ENCODE measurements at places on chromosomes 11 and 22. TPM values are rescaled to one million over a fixed set of nuclear protein-coding genes. Genes with fewer than 3 reads are reported as not detected.

DNA sequence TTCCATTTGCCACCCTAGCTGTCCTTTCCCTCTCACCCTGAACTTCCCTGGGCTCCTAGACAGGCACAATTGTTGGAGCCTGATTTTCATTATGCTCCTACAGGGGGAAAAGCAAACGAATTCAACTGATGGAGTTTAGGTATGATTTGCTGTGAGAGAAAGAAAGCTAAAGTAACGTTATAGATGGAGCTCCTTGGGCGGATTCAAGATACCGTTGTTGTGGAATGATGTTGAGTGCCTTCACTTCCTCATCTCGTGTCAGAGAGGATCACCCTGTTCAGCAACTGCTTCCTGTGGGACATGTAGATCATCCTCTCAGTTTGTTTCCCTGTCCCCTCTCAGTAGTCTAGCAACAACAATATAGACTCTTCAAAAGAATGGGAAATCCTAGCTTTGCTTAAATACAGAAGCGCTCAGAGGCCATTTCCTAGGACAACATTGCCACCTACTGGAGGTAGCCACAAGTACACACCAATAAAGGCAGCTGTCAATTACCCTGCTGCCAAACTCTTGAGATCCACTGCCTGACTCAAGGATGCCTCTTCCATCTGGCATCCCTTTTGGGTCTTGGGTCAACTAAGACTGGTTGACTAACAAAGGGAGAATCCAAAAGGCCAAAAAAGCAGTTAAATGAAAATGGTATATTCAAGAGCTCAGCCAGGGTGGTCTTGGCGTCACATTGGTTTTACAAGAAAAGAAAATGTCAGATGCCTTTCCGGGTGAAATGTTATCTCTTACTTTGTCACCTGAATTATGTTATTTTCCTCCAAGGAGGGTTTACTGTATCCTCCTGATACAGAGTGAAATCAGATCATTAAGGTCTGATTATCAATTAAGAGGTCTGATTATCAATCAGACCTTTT lies 13.5 kb upstream of the DTX4 start:
- no peak overlapping the region for H3K4me3 ChIP-seq
- peak; percentile 61 for DNase-seq
- peaks cover 4% of the 10 kb centered on the region for H3K27me3 ChIP-seq
- H3K27ac ChIP-seq, result peak overlapping the region; percentile 93
- H3K36me3 ChIP-seq, result no peaks in the 10 kb centered on the region
- peaks cover 8% of the 10 kb centered on the region for H3K4me1 ChIP-seq

GRCh38 chr11:9982127-9982795 lies 311.8 kb downstream of the SBF2 start:
- H3K27me3 ChIP-seq, result peaks cover 2% of the 10 kb centered on the region
- peak overlapping the region; percentile 55 for H3K27ac ChIP-seq
- no peak for DNase-seq
- H3K4me3 ChIP-seq, result no peak overlapping the region
- peaks cover 12% of the 10 kb centered on the region for H3K36me3 ChIP-seq
- H3K4me1 ChIP-seq, result peaks cover 7% of the 10 kb centered on the region

UPK3A gene
- not detected for total RNA-seq

C11orf91 gene
- total RNA-seq, result not detected

LRP5 gene
- total RNA-seq, result 72.3 TPM

- DNase-seq, result peak; percentile 37
- H3K27me3 ChIP-seq, result peaks cover 6% of the 10 kb centered on the region
- no peak overlapping the region for H3K4me3 ChIP-seq
- H3K4me1 ChIP-seq, result peaks cover 8% of the 10 kb centered on the region
These were observed 8.7 kb downstream of the CSF2RB start for GRCh38 chr22:36922105-36922608.

OR6T1 gene
- total RNA-seq, result not detected

LRRC56 gene
- 2.6 TPM for total RNA-seq

HBE1 gene
- not detected for total RNA-seq

FGF19 gene
- total RNA-seq, result not detected

DNA sequence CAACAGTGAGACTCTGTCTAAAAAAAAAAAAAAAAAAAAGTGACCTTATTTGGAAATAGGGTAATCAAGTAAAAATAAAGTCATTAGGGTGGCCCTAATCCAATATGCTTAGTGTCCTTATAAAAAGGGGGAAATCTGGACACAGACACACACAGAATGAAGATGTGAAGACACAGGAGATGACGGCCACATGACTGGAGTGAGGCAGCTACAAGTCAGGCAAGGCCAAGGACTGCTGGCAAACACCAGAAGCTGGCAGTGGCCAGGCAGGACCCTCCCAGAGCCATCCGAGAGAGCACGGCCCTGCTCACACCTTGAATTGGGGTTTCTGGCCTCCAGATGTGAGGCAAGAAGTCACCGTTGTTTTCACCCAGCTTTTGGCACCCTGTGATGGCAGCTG lies 28.6 kb downstream of the LRFN4 start:
- H3K36me3 ChIP-seq, result no peaks in the 10 kb centered on the region
- peaks cover 7% of the 10 kb centered on the region for H3K4me1 ChIP-seq
- peak overlapping the region; percentile 48 for H3K27ac ChIP-seq
- H3K4me3 ChIP-seq, result no peak overlapping the region
- no peak for DNase-seq

SLC5A1 gene
- total RNA-seq, result 0.26 TPM

GRCh38 chr11:47306484-47306844 lies 36.5 kb downstream of the MADD start:
- peaks cover 36% of the 10 kb centered on the region for H3K36me3 ChIP-seq
- DNase-seq, result no peak
- H3K27ac ChIP-seq, result no peak overlapping the region
- H3K27me3 ChIP-seq, result peaks cover 2% of the 10 kb centered on the region
- no peak overlapping the region for H3K4me3 ChIP-seq
- peaks cover 3% of the 10 kb centered on the region for H3K4me1 ChIP-seq

PRRG4 gene
- total RNA-seq, result not detected

DNA sequence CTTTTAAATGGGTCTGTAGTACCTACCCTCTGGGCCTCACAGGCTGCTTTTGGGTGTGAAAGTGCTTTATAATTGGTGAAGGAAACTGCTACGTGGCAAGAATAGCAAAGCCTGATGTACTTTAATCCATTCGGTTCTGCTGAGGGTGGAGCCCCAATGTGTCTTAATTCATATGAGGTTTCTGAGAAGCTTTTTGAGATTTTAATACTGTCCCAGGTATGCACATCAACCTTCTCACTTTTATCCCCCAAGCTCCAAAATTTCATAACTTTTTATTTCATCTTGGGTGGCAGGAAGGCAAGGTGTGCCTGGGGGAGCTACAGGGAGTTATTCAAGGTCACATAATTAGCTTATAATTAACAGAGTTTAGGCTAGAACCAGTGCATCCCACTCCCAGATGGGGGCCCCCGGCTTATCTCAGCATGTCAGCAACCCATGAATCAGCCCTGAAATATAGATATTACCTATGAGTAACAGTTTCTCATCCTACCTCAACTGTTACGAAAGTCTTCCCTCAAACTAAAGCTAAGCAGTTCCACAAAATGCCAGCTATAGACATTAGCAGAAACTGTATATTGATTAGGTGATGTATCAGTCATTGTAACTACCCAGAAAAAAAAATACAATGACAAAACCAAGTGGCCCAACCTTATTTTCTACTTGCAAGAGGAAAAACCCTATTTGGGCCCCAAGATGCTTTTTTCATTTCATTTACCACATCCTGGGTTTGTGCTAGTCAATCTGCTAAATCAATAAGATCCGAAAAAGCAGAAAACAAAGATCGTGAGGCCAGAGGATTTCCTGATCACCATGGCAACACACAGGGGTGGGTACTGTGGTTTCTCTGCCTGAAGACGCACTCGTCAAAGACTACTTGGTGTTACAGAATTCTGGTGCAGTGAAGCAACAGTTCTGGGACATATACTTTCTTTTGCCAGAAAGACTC lies 26.7 kb downstream of the CD44 start:
- peak; percentile 46 for DNase-seq
- peak overlapping the region; percentile 92 for H3K27ac ChIP-seq
- peaks cover 4% of the 10 kb centered on the region for H3K36me3 ChIP-seq
- H3K4me1 ChIP-seq, result peaks cover 44% of the 10 kb centered on the region

- no peak overlapping the region for H3K4me3 ChIP-seq
- DNase-seq, result peak; percentile 6
- H3K36me3 ChIP-seq, result no peaks in the 10 kb centered on the region
- peaks cover 8% of the 10 kb centered on the region for H3K4me1 ChIP-seq
- no peaks in the 10 kb centered on the region for H3K27me3 ChIP-seq
- peak overlapping the region; percentile 86 for H3K27ac ChIP-seq
These were observed 49.3 kb upstream of the CLPB start for GRCh38 chr11:72483412-72484186.

DNA sequence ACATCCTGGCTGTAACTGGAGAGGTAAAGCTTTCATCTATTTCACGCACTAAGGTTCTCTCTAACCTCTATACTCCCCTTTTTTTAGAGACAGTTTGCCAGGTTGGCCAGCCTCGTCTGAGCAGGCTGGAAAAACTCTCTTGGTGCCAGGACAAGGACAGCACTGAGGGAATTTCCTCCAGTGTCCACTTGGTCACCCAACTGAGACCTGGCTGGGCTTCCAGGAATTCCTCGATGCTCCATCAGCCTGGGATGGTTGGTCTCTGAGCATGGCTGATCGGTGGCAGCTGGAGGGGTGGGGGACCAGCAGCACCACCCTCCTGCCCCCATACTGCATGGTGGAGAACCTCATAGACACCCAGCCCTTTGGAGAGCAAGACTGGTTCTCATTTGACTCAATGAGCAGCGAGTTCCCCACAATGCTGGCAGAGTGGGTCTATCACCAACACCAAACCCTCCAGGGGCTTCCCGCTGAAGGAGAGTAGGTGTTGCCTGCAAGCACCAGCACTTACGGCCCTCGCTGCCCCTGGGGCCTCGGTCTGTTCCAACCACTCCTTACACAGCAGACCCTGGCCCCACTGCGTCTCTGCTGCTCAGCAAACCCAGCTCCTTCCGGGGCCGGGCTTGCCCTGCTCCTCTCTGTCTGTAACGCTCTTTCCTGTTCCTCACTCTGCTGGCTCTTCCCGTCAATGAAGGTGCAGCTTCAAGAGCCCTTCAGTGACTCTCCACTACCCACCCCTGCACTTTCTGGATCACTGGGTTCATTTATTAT lies 122.2 kb downstream of the ST3GAL4 start:
- H3K36me3 ChIP-seq, result no peaks in the 10 kb centered on the region
- peaks cover 6% of the 10 kb centered on the region for H3K4me1 ChIP-seq
- peaks cover 8% of the 10 kb centered on the region for H3K27me3 ChIP-seq
- DNase-seq, result no peak

OR51E2 gene
- not detected for total RNA-seq

BANF1 gene
- 163 TPM for total RNA-seq

DNA sequence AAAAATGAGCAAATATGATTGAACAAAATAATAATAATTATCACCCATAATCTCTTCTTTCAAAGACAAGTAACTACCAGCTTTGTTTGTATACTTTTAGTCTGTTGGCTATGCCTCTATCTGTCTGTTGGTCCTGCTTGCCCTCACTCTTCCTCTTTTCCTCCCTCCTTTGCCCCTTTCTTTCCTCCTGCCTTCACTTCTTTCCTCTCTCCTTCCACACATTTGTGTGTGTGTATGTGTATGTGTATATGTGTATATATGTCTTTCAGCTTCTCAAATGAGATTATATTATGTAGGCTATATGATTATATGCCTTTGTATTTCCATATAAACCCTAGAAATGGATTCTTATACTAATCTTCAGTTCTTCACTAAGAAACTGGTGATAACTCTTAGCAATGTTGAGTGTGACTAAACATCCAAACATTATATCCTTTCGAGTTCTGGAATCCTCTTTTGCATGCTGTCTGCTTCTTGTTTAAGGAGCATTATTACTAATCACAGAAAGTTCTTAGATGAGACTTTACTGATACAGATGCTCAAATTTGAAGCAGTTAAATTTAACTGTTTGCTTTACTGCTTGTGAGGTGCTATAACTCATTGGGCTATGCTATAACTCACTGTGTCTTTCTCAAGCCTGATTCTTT lies 219.1 kb downstream of the TMEM135 start:
- no peak overlapping the region for H3K4me3 ChIP-seq
- no peak for DNase-seq
- H3K27ac ChIP-seq, result peak overlapping the region; percentile 53
- peaks cover 1% of the 10 kb centered on the region for H3K27me3 ChIP-seq
- H3K36me3 ChIP-seq, result no peaks in the 10 kb centered on the region
- H3K4me1 ChIP-seq, result peaks cover 55% of the 10 kb centered on the region

GRCh38 chr11:120336641-120337354 lies 585 bp downstream of the ARHGEF12 start:
- peak; percentile 56 for DNase-seq
- peaks cover 6% of the 10 kb centered on the region for H3K27me3 ChIP-seq
- peaks cover 11% of the 10 kb centered on the region for H3K36me3 ChIP-seq
- peak overlapping the region; percentile 100 for H3K4me3 ChIP-seq

F2 gene
- total RNA-seq, result 4.4 TPM

DNA sequence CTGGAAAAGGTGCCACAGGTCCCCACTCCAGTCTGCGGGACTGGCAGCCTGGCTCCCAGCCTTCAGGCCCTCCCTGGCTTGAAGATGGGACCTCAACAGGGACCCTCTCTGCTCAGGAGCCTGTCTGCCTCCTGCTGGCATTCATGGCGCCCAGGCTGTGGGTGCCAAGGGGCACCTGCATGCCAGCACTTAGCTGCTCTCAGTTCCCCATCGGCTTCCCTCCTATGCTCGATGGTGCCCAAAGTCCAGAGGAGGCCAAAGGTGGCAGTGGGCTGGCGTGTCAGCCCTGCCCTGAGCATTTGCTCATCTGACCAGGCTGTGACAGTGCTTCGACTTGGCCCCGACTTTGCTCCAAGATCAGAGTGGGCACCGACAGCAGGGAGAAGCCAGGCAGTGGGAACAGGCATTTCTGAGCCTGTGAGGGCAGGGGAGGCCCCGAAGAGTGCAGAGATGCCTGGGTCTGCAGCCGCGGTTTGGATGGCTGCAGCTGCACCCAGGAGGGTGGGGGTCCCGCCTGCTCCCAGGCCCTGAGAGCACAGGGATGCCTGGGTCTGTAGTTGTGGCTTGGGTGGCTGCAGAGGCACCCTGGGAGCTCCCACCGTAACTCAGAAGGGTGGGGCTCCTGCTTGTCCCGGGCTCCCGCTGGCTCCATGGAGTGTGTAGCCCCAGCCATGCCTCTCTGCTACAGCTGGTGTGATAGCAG lies 463.6 kb downstream of the TBC1D22A start:
- no peak overlapping the region for H3K27ac ChIP-seq
- no peak for DNase-seq
- H3K4me3 ChIP-seq, result no peak overlapping the region
- peaks cover 4% of the 10 kb centered on the region for H3K36me3 ChIP-seq
- H3K4me1 ChIP-seq, result no peaks in the 10 kb centered on the region

DNA sequence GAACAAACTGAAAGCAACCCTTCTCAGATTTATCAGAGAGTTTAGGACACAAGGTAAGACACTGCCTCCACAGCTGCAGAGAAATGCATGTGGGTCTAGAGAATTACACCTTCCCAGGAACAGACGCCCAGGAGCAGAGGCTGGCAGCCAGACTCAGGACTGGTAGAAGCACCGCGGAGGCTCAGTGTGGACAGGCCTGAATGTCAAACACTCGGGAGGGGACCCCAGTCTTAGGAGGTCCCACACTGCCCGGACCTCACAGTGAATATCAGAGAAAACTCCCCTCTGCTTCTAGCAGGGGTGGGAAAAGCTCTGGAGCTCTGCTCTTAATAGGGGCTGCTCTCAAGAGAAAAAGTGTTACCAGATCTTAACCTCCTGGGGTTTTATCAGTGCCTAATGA lies 952.7 kb downstream of the BRD1 start:
- no peak for DNase-seq
- H3K4me1 ChIP-seq, result no peaks in the 10 kb centered on the region
- no peak overlapping the region for H3K27ac ChIP-seq
- H3K27me3 ChIP-seq, result peaks cover 2% of the 10 kb centered on the region

ART1 gene
- total RNA-seq, result not detected

- peaks cover 2% of the 10 kb centered on the region for H3K27me3 ChIP-seq
- DNase-seq, result no peak
- H3K4me3 ChIP-seq, result no peak overlapping the region
- peaks cover 3% of the 10 kb centered on the region for H3K36me3 ChIP-seq
- no peak overlapping the region for H3K27ac ChIP-seq
These were observed 211.1 kb downstream of the BRD1 start for GRCh38 chr22:49616356-49617231.

ADM gene
- 78.3 TPM for total RNA-seq

All from endothelial cell (in vitro differentiated cells).